ENCODE measurements at places on chromosomes 1 and 21.

DNA sequence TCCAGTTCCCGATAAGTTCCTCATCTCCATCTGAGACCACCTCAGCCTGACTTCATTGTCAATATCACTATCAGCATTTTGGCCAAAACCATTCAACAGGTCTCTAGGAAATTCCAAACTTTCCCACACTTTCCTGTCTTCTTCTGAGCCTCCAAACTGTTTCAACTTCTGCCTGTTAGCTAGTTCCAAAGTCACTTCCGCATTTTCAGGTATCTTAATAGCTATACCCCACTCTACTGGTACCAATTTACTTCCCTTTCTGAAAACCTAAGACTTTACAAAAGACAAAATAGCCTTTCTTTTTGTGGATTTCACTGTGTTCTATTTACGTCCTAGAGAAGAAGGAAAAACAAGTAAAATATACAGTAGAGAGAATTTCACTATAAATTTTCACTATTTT, 147.0 kb upstream of the FMN2 start:
- no peak for DNase-seq

GRCh38 chr1:49181033-49181432, 404.3 kb upstream of the BEND5 start:
- no peak for DNase-seq

- no peak for DNase-seq
Measured at GRCh38 chr1:224799083-224799482, 130.4 kb upstream of the DNAH14 start.

- peak; percentile 77 for DNase-seq
Measured at GRCh38 chr1:10210841-10211804, 753 bp downstream of the KIF1B start.

DNA sequence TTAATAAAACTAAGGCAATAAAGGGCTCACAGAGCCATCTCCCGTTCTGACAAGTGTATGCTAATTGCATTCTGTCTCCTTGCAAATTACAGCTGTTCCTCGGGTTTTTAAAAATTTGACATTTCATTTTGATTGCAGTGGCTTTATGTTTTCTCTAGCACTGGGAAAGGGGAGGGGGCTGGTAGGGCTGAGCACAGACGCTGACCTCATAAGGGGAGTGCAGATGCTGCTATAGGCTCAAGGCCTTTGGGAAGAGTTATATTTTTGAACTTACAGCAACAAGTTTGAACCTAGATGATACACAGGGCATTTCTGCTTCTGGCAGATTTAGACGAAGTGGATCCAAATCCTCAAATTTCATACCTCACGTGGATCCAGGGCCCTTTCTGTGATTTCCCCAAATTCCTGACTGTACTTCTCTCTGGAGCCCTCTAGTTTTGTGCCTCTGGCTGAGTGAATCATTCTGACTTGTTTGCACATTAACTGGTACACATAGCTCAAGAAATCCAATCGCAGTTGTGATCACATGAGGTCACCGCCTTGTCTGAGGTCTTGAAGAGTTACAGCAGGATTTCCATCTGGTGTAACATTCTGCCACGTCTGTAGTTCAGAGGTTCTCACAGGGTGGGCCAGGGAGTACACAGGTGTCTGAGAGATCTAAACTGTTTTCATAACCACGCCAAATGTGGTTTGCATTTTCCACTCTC, 230.3 kb downstream of the C1orf94 start:
- DNase-seq = no peak

DNA sequence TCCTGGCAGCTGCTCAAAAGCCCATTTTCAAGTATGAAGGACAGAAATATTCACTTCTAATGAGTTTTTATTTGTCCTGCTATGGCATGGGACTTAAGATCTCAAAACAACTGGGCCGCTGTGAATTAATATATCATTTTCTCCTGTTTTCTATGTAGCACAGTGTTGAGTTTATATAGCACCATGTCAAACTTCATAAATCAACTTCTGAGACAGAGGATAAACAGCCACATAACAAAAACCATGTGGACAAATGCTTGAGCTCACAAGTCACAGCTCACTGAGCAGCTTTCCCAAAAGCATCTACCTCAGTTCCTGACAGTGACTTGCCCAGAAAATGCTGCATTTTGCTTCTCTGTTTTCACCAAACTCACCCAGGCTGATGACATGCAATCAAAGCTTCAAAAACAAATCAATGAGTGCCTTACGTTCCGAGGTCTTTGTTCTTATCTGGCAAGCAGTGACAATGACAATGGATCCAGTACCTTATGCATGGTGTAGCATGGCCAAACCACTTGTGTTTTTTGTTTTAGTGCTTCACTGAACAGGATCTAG, 722.6 kb downstream of the LRRIQ3 start:
- DNase-seq = no peak

GRCh38 chr21:42435401-42435800, 31.7 kb downstream of the UBASH3A start:
- no peak for DNase-seq

DNA sequence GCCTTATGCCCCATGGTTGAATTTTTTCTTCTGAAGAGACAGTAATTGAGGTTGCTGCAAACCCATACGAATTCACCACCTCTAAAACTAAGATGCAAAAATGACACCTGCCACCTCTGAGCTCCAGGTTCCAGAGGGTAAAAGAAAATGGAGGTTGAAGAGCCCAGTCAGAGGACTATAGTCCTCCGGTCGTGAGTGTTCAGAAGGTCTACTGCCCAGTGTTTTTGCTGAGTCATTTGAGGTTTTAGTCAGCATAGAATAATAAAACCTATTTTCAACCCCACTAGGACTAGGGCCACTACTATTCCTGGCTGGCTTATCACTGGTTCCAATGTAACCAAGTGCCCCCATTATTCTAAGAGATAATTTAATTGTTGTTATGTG, 12.9 kb upstream of the SLAMF7 start:
- no peak for DNase-seq

- no peak for DNase-seq
Measured at GRCh38 chr1:174211486-174211885, 52.2 kb downstream of the RABGAP1L start.

Measured in GM23338 (cell line).